ENCODE measurements at places on chromosomes 6 and 20.

DNA sequence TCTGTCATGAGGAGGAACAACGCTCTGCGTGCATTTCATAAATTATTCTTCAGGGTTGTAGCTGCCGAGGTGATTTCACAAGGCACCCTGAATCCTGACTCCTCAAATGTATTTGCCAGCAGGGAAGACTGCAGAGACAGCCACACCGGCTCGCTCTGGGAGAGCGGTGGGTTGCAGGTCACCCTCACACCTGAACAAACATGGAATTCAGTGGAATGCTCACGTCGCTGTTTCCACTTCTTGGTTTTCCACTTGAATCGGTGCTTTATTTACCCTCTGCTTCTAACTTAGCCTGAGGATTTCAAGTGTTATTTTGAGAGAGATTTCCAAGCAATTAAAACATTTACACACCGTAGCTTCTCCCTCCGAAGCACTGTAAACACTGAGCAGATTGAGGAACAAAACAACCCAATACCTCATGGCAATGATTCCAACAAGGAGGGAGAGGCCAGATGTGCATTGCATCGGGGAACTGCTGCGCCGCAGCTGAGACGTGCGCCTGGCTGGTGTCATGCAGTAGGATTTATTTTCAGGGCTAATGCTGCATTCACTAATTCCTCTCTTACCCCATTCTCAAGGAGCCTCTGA, 59.5 kb upstream of the GGTLC1 start:
- no peak for DNase-seq

- no peak for DNase-seq
Observed at GRCh38 chr6:33508935-33509926, 54.9 kb downstream of the ZBTB9 start.

DNA sequence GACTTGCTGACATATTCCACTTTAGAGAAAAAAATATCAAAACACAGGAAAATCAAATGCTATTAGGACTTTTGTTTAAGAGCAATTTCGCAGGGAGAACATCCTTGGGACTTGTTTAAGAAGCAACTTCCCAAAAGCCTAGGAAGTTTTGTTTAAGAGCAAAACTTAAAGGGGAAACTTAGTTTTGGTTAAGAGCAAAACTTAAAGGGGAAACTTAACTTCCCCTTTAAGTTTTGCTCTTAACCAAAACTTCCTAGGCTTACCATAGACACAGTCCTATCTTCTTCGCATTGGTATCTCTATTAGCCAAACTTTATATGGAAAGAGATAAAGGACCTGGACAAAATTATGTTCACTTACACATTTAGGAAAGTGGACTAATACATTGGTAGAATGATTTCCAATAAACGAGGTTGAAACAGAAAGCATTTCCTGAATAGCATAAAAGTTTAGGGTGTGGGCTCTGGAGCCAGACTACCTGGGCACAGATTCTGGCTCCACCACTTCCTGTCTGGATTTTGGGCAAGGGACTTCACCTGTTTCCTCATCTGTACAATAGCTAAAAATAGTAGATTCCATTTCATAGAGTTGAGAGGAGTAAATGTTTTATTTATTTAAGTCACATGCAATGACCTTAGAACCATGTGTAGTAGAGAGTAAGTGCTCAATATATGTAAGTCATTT, 15.7 kb downstream of the PAQR8 start:
- no peak for DNase-seq

GRCh38 chr20:57633945-57634491, 13.8 kb upstream of the ZBP1 start:
- no peak for DNase-seq

GRCh38 chr6:31216208-31216898, 45.9 kb upstream of the POU5F1 start:
- no peak for DNase-seq

- DNase-seq: no peak
Observed at GRCh38 chr6:167700199-167700598, 126.5 kb upstream of the AFDN start.

DNA sequence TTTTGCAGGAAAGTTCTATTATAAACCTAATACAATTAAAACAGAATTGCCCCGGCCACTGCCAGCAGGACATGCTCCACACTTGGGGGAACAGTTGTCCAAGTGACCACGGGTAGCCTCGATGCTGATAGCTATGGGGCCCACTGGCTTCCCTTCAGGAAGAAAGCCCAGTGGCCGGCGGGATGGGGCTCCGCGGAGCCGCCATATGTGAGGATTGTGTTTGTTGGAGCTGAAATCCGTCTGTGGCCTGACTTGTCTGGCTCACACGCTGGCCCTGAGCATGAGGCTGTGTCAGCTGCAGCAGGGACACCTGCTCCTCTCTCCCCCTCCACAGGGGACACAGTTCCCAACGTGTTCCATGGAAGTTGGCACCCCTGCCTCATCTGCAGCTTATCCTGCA, 46.6 kb downstream of the ZNF831 start:
- DNase-seq: no peak

DNA sequence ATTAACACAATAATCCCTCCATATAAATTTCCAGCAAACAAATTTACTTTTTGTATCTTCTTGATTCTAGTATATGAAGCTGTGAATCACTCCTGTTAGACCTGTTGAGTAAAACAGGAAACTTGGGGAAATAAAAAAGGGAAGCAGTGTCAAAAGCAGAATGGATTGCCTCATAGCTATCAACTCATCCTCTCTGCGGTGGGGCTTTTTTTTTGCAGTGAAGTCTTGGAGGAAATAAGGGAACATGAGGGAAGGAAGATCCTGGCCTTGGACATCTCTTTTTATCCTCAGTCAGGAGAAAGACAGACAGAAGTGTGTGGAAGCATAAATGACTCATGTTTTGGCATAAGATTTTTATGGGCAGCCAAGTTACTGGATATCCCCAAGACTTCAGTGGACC, 332.5 kb downstream of the TFAP2A start:
- DNase-seq: no peak

DNA sequence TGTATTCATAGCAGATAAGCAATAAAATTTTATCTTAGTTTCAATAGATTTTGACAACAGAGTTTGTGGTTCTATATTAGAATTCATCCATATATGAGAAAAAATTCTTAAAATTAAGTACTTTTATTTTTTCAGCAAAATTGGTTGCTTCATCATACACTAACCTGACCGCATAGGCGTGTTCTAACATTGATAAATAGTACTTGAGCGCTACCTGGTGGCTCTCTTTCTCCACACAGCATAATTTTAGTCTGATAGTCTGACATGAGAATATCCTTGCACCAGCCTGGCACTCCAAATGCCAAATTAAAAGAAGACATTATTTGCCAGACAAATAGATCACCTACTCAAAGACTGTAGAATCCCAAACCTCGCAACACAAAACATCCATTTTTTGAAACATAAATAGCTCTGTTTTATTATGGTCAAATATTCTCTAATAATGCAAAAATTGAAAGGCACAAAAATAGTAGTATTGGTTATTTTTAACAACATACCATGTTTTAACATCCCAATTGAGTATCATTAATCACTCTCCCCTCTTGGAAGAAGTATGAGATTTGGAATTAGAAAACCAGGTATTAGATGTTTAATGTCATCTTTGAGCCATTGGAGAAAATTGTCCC, 33.0 kb upstream of the FILIP1 start:
- DNase-seq: peak; percentile 75

GRCh38 chr6:52667572-52667971, 3.3 kb upstream of the TMEM14A start:
- DNase-seq: no peak

DNA sequence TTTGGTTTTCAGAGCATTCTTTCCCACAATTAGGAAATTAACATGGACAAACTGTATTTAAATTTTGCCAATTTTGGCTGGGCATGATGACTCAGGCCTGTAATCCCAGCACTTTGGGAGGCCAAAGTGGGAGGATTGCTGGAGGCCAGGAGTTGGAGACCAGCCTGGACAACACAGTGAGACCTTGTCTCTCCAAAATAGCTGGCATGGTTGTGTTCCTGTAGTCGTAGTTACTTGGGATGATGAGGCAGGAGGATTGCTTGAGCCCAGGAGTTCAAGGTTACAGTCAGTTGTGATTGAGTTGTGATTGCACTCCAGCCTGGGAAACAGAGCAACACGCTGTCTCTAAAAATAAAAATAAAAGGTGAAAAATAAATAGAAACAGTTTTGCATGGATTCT, 15.0 kb downstream of the PANK2 start:
- DNase-seq: no peak

- DNase-seq: no peak
Observed at GRCh38 chr6:27517928-27518787, 45.3 kb upstream of the ZNF184 start.

- DNase-seq: no peak
Observed at GRCh38 chr6:32436995-32437836, 2.5 kb upstream of the HLA-DRA start.

- no peak for DNase-seq
Observed at GRCh38 chr6:159582736-159583135, 110.3 kb downstream of the SOD2 start.

DNA sequence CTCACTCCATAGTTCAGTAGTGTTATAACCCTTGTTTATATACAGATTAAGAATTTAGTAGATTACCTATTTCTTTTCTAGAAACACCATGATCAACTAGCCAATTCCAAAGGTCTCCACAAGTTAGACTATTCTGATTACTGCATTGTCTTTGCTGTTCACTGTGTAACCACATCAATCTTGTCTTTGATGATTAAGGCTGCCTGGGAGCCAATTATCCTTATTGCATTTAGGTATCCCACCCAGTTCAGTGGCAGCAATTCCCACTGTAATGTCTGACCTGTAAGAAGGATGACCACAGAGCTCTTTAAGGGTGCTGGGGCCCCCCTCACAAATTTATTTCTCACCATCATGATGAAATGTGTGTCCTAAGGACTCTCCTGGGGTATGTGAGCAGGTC, 40.2 kb downstream of the PKIB start:
- no peak for DNase-seq

DNA sequence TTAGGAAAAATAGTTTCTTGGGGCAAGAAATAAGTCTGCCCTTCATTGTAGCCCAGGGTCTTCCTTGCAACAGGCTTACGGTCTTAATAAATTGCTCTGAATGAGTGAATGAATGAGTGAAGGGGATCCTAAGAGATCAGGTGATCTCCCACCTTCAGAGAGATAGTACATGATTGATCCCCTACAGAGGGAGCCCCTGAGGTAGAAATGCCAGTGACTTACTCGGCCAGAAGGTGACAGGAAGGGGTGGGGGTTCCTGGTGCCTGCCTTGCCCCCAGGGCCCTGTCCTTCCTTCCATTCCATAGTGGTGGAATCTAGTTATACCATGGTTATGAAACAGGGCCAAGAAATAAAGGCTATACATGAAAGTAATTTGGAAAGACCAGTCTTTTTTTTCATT, 215.3 kb upstream of the SSTR4 start:
- no peak for DNase-seq

- DNase-seq: no peak
Observed at GRCh38 chr6:30258204-30258603, 45.0 kb upstream of the TRIM26 start.

- no peak for DNase-seq
Observed at GRCh38 chr6:6287415-6287814, 33.0 kb downstream of the F13A1 start.

DNA sequence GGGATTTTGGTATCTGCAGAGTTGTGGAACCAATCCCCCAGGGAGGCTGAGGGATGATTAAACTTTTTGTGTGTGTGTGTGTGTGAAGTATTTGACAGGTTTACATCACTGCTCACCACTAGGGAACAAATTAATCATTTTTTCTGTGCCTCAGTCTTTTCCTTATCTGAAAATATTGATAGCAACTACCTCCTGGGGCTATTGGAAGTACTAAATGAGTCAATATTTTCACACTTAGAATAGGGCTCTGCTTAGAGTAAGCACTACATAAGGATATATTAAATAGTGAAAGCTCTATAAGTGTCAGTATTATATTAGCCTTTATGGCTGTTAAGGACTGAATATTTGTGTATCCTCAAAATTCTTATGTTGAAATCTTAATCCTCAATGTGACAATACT, 155.2 kb upstream of the UST start:
- no peak for DNase-seq

DNA sequence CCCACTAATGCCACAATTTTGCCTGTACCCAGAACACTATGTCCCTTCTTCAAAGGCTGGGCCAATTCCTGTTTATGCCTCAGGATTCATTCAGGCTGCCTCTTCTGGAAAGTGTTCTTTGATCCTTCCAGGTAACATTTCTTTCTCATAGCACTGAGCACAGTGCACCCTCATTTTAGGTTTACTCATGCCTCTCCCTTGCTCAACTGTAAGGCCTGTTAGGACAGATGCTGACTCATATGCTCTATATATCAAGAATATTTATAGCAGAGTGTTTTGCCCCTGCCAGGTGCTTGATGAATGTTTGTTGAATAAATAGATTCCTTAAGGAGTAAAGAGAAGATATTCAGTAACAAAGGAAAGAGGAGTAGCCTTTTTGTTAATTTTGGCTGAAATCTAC, 263.9 kb downstream of the PHF3 start:
- peak; percentile 90 for DNase-seq

- peak; percentile 11 for DNase-seq
Observed at GRCh38 chr6:150297327-150298029, 71.3 kb upstream of the IYD start.

DNA sequence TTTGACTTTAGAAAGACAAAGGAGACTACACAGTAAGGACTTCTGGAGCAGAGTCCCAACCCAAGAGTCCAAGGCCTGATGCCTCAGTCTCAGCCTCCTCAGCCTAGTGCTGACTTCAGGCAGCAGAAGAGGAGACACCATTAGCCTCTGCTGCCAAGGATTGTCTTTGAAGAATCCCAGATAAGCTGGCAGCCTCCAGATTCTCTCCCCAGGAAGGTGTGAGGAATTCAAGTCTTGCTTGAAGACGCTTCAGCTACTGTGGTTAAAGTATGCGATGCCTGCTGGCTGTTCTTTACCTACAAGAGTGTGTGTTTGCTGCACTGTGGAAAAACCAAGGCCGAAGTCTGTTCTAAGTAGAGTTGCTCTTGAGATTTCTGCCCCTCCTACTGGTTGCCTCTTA, 215.9 kb upstream of the TCF21 start:
- no peak for DNase-seq

DNA sequence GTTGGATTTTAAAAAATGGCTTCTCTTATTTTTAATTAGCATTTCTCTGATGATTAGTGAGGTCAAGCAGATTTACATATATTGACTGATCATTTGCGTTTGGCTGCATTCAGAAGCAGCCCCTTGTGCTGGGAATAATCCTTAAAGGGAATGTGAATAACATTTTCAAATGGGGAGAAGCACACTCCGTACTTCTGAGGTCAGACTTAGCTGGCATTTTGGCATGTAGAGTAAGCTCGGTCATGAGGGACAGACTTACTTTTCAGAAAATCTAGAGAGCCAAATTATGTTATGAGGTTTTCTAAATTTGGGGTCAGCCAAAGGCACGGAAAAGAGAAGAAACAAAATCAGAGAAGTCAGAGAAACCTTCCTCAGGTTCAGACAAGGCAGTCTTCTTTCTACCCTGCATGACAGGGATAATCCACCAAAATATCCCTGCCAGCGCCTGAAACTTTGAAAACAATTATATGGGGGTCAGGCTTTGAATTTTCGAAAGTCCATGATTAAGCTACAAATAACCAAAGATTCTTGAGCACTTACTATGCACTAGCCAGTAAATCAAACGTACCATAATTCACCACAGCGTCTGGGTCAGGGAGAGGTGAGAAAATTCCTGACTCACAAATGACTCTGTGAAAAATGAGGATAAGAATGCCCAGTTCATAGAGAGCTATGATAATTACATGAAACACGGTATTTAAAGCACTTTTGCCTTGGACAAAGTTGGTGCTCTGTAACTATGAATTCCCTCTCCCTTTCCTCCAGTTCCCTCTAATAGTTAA, 44.9 kb downstream of the ADAT2 start:
- peak; percentile 84 for DNase-seq
